ENCODE measurements at places on chromosomes 13 and 19.
A peak's percentile ranks its signal among the peaks of the same experiment; 100 is the strongest.

DNA sequence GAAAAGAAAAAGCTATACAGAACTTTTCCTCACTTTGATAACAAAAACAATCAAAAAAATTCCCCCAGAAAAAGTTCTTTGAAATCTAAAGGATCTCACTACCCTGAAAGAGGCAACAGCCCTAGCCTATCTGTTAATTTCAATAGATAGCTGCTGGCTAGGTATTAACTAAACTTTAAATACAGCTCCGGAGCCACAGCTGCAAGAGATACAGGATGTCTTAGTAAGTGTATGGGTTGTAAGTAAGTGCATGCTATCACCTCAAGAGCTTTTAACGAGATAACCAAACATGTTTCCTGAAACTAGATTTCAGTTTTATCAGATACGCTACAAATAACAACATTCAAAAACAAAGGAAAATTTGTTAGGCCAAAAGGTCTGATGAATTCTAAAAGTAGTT lies 148.4 kb downstream of the KLF12 start:
- no peak for DNase-seq

DNA sequence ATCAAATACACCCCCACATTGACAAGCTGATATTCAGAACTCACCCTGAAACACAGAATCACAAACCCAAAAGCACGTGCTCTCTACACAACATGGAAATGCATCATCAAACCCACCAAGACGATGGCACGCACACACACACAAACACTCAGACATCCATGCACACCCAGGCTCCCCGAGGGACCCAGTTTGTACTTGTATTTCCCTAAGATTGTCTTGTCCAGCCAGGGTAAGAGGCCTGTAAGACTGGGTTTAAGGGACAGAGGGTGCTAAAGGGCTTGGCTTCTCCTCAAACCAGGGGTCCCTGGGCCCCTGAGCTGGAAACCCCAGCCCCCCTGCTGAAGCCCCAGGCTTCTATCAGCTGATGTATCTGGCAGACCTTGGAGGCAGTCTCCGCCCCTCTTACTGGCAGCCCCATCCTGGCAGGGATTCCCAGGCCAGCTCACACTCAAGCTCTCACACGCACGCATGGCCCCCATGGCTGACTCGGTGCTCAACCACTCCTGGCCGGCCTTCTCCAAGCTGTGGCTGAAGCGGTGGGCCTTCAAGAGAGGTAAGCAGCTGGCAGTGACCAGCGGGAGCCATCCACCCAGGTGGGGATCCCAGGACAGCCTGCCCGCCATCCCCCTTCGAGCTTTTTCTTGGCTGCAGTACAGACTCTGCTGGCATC lies 6.5 kb downstream of the ARHGEF18 start:
- peak; percentile 20 for DNase-seq

DNA sequence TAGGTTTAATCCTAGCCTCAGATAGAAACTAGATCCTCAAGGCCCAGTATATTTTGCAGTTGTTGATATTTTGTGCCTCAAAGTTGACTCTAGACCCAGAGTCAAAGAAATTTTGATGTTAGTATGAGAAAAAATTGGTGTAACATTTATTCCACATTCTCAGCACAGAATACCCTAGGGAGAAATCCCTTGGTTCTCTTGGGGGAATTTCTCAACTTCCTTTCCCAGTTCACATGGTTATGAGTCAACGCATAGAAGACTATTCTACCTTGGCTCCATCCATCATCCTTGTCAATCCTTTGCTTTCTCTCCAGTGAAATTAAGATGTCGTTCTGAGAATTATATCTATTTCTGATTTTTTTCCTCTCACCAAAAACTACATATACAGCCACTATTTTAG lies 145.3 kb downstream of the POSTN start:
- DNase-seq = peak; percentile 85

GRCh38 chr19:14056741-14057356 lies 5.0 kb downstream of the PALM3 start:
- DNase-seq = no peak

- DNase-seq = no peak
These were observed 110.6 kb downstream of the B3GLCT start for GRCh38 chr13:31310356-31310755.

DNA sequence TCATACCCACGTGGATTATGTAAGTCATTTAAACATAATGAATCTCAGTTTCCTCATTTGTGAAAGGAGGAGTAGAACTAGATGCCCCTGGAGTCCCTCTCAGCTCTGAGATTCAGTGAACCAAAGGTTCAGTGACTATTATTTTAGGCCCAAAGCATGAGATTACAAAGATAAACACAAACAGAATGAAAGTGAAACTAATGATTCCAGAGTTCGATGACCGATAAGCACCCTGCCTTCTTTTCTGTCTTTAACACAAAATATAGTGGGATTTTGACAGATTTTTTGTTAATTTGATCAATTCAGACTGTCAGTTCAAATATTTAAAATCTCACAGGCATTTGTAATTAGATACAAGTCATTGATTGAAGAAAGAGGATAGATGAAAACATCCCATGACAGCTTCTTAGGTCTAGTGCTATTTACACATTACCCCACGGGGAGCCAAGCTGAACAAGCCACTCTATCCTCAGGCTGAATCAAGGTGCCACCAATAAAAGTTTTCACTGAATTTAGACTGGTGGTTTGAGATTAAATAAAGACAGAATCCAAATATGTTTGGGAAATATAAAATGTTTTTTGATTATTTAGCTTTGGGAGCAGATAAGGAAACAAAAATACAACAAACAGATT lies 64.6 kb upstream of the RAP2A start:
- DNase-seq = no peak

GRCh38 chr19:7743425-7743841 lies 3.9 kb downstream of the CD209 start:
- DNase-seq = no peak

DNA sequence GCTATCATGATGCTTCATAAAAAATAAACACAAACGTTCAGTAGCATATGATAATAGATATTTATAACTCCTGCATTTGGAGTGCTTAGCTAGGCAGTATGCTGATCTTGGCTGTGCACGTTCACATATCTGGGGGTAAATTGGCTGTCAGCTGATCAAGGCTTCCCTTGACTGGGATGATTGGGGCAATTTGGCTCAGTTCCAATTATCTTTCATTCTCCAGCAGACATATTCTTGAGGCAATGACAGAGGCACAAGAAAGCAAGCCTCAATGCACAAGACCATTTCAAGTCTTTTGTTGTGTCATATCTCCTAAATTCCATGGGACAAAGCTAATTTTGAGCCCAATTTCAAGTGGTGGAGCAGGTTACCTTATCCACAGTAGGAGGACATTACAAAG lies 142.0 kb downstream of the DLEU7 start:
- no peak for DNase-seq

GRCh38 chr19:42325896-42326771 lies 699 bp downstream of the MEGF8 start:
- DNase-seq = no peak

DNA sequence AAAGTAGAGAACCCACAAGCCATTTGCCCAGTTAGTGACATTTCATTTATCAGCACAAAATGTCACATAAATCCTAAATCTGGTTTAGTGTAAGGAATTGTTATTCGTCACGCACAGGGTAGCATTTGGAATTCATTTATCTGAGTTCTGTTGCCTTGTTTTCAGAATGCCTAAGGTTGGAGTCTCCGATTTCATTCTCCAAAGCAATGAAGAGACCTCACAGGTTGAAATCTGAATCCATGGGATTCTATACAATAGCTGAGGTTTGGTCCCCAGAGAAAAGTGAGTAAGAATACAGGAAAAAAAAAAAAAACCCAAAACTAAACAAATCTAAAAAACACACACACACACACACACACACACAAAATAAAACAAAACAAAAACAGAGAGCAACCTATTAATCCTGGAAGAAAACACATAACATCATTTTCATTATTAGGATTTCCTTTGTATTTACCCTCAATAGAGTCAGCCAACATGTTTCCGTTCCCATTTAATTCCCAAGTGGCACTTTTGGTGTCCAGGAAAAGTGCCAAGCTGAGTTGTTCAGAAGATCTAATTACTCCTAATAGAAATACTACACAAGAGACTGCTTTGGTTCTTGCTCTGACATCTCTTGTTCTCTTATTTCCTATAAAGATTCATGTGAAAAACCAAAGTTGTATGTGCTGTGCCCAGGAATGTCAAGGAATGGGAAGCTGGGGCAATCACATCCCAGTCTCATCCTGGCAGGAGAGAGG lies 36.2 kb upstream of the LRCH1 start:
- peak; percentile 83 for DNase-seq

DNA sequence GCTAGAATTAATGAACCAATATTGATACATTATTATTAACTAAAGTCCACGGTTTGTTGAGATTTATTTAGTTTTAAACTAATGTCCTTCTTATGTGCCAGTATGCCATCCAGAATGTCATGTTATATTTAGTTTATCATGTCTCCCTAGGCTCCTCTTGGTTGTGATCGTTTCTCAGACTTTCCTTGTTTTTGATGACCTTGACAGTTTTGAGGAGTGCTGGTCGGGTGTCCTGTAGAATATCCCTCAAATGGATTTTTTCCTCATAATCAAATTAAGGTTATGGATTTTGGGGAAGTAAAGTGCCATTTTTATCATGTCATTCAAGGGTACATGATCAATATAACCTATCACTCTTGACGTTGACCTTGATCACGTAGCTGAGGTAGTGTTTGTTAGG lies 6.1 kb upstream of the ZNF45 start:
- DNase-seq = no peak

GRCh38 chr19:2181633-2181997 lies 17.9 kb downstream of the DOT1L start:
- DNase-seq = no peak

GRCh38 chr13:75938811-75939560 lies 302.9 kb downstream of the LMO7 start:
- no peak for DNase-seq

- DNase-seq = no peak
These were observed 4.6 kb upstream of the FFAR3 start for GRCh38 chr19:35353635-35354034.

GRCh38 chr13:113810640-113811039 lies 51.6 kb downstream of the TMEM255B start:
- DNase-seq = no peak

GRCh38 chr19:5144545-5145179 lies 175.7 kb downstream of the KDM4B start:
- DNase-seq = no peak

DNA sequence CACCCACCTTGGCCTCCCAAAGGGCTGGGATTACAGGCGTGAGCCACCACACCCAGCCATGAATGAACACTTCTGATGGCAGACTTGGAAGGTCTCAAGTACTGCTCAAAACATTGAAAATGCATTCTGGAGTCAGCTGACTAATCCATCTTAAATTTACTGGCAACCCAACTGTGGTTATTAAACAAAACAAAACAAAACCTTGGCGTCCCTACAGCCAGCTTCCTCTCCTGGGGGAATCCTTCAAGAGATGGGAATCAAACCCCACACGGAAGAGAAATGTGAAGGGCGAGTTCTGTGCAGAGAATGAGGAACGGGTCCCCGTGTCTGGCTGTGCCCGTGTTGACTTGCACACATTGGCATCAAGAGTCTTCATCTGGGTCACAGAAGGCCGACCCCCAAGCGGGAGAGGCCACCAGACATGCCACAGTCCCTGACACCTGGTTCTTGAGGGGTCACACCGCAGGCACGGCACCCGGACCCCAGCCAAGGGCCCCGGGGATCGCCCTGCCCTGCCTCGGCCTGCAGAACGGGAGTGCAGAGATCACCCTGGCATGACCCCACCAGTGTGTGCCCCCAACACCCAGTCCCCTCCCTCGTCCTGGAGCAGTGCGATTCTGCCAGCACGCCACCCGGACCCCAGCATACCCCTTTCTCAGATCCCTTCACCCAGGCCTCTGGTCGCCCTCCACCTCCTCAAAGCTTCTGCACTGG lies 3.2 kb downstream of the MAP2K2 start:
- DNase-seq = peak; percentile 72

All from fibroblast of skin of scalp (primary cell).